Activated effector memory CD4-positive, alpha-beta T cell treated with anti-CD3 and anti-CD28 coated beads, Interleukin-2, amount 50 U/mL, for 16 hours (primary cell): ENCODE measurements at places on chromosomes 2 and 18.

DNA sequence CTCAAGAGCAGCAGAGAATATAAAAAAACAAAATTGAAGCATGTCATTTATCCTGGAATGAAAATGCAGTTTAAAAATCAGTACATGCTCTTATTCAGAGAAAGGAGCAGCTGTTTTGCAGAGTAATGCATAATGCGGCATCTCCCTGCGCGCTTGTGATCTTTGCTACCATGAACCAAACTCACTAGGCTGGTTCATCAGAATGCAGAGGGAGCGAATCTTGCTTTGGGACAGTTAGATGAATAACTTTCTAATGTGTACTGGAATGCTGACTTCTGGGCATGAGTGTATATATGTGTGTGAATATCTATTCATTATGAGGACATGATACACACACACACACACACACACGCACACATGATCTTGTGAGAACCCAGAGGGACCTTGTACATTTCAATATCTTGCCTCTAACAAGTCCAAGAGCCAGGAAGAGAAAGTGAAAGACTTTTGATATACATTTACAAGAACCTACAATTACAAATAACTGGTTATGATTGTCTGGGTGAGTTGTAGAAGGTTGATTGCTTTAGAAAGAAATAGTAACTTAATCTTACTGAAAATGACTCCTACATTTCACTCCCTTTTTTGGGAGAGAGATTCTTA, 54.1 kb upstream of the THOC1 start:
- DNase-seq = no peak

DNA sequence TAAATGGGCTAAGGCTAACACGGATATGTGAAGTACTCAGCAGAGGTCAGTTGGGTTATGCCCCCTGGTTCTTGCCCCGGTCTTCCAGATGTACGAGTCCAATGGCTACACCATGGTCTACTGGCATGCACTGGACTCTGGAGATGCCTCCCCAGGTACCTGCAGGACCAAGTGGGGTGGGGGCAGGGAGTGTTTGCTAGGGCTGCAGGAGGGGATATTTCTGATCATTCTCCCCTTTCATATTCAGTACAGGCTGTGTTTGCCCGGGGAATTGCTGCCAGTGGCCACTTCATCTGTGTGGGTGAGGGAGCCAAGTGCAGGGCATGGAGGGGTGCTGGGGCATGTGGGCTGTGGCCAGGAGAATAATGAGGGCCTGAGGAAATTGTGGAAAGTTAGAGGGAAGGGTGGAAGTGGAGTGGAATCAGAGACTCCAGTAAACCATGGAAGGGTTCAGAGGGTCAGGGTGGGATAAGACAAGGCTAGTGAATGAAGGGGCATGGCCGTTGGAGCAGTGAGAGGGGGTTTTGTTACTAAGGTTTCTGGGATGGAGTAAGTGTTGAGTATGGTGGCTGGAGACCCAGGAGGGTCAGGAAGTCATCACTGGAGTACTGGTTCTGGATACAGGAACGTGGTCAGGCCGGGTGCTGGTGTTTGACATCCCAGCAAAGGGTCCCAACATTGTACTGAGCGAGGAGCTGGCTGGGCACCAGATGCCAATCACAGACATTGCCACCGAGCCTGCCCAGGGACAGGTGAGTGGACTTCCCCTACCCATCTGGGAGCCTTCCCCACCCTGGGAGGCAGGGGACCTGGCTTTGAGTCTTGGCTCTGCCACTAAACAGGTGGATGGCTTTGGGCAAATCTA, 1.9 kb downstream of the WDR54 start:
- DNase-seq = no peak

GRCh38 chr2:105937498-105938097, 192.9 kb downstream of the NCK2 start:
- no peak for DNase-seq

- no peak for DNase-seq
Measured at GRCh38 chr2:192155511-192156118, 39.1 kb downstream of the TMEFF2 start.

- DNase-seq = no peak
Measured at GRCh38 chr2:148906124-148906523, 31.1 kb downstream of the KIF5C start.

DNA sequence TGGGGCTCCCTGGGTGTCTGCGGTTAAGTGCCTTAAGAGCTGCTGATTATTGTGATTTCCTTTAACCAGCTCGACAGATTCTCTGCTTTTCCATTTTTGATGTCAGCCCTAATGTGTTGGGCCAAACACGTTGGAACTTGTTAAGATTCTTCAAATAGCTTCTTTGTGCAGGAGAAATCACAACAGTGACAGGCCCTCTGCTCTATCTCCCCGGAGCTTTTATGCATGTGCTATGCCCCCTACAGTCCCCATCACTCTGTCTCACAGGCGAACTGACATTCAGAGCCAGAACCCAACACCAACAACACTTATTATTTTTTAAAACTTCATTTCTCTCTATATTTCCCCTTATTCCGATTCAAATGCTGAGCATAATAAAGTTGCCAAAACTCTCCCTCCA, 371.7 kb upstream of the CELF4 start:
- DNase-seq = no peak

DNA sequence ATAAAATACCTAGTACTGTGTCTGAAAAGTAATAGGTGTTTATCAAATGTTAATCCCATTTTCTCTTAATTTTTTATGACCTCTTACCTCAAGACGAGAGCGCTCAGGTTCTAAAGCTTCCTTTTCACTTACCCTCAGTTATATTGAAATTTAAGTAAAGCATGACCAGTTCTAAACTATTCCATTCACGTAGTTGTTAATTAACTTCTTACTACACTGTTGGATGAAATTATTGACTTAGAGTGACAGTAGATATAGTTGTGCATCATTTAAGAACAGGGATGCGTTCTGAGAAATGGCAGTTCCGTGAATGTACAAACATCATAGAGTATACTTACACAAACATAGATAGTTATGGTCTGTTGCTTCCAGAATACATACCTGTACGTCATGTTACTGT, 20.1 kb upstream of the HTR2B start:
- DNase-seq = no peak

DNA sequence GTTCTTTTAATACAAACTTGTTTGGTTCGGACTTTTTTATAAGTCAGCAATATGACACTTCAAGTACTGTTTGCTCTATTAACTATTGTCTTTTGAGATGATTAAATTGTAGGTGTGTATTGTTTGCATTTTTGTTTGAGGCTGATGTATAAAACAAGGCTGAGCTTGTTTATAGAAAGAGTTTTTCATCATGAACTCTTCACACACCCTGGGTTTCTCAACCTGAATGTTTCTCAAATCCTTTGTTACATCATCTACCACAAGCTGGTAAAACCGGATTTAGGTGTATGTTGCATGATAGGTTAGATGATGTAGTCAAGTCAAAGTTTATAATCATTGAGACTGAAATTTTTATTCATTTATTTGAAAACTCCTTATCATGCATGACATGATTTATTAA, 335.2 kb upstream of the LRATD1 start:
- no peak for DNase-seq

DNA sequence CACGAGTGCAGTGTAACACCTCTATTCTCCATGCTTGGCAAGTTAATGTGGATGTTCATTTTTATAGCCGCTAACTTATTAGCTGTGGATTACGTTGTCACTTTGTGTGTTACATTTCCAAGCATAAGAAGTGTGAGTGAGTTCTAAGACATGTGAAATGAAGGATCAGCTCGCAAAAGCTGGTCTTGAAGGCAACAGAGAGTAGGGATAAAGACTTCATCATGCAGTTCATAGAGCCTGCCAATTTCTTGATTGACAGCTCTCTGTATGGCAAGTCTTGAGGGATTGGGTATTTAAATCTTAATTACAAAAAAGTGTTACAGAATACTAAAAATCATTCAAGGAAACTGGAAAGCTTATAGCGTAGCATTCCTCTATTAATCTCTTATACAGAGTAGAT, 25.8 kb upstream of the DPP4 start:
- DNase-seq = no peak

GRCh38 chr18:50986360-50987087, 18.7 kb downstream of the ELAC1 start:
- DNase-seq = no peak

DNA sequence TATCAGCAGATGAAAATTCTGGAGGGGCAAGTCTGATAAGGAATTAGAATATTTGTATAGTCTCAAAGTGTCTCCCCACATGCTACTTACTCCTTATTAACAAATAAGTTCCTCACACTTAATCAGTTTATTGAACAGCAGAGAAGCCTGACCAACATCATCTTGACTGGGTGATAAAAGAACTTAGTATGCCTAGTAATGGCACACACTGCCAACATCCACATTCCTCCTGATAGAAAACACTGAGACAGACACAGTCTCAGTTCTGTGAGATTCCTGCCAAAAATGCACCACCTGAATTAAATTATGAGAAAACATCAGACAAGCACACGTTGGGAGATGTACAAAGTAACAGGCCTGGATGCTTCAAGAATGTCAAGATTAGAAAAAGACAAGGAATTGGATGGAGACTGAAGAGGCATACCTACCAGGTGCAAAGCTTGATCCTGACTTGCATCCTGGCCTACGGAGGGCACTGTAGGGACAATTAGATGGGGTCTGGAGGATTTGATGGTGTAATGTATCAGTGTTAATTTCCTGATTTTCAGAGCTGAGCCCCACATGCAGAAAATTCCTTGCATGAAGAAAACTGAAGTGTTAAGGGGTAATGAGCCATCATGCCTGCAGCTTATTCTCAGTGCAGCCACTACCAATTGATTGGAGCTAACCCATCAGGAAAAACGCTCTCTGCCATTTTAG, 200.4 kb upstream of the SH3BP4 start:
- no peak for DNase-seq

- no peak for DNase-seq
Measured at GRCh38 chr18:75400366-75400765, 27.1 kb downstream of the SMIM21 start.

- no peak for DNase-seq
Measured at GRCh38 chr18:63700501-63700900, 2.3 kb upstream of the SERPINB11 start.

GRCh38 chr2:118807668-118808428, 39.6 kb downstream of the EN1 start:
- DNase-seq = no peak

DNA sequence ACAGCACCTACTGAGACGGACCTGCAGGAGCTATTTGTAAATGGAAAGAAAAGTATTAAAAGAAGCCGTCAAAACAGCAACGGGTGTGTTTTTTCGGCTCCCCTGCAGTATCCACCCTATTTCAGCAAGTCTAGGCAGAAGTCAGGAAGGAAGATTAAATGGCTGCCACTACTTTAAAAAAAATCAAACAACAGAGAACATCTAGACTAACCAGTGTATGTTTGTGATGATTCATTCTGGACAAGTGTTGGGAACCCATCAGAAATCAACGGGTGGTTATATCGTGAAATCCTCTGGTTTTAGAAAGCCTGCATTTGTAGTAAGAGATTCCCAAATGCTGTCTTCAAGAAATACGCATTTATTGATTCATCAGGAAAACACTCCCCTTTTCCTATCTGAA, 9.0 kb downstream of the PMAIP1 start:
- DNase-seq = no peak

- no peak for DNase-seq
Measured at GRCh38 chr2:74244286-74244685, 45.9 kb downstream of the MTHFD2 start.

GRCh38 chr2:47818777-47819176, 35.8 kb downstream of the MSH6 start:
- no peak for DNase-seq

GRCh38 chr18:36819621-36820020, 9.2 kb downstream of the TPGS2 start:
- no peak for DNase-seq

DNA sequence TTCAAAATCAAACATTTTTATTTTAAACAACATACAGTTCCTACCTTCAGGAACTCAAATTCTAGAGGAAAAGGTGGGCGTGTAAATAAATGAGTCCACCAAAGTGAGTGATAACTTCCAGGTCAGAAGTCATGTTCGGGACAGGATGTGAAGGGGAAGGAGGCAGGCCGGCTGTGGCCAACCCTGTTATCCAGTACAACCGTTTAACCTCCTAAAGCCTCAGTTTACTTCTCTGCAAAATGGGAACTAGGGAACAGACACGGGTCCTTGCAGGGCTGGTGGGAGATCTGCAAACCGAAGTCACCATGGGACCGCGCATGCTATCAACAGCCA, 373 bp downstream of the EIPR1 start:
- no peak for DNase-seq

DNA sequence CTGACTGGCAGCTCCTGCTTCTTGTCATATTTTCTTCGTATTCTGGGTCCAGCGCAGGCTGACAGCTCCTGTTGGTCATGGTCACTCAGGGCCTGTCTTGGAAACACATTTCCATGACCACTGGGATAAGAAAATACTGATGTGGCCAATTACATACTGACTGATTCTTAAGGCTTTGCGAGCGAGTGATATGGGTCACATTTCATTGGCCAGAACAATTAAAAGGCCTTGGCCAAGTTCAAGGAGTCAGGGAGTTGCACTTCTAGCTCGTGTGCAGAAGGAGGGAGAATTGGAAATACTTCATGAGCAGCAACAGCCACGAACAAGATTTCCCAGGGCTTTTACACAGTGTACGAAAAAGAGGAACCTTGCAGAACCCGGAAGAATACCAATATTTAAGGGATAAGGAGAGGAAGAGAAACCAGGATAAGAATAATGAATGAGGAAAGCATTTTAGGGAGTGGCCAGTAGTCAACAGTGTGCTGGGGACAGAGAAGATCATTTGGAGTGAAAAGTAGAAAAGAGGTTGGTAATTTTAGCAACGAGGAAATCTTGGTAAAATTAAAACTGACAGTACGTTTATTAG, 149.5 kb downstream of the ATP9B start:
- no peak for DNase-seq

- DNase-seq = no peak
Measured at GRCh38 chr2:44663471-44664073, 277.9 kb upstream of the SIX3 start.

- DNase-seq = no peak
Measured at GRCh38 chr18:58080451-58080850, 36.4 kb downstream of the NEDD4L start.

DNA sequence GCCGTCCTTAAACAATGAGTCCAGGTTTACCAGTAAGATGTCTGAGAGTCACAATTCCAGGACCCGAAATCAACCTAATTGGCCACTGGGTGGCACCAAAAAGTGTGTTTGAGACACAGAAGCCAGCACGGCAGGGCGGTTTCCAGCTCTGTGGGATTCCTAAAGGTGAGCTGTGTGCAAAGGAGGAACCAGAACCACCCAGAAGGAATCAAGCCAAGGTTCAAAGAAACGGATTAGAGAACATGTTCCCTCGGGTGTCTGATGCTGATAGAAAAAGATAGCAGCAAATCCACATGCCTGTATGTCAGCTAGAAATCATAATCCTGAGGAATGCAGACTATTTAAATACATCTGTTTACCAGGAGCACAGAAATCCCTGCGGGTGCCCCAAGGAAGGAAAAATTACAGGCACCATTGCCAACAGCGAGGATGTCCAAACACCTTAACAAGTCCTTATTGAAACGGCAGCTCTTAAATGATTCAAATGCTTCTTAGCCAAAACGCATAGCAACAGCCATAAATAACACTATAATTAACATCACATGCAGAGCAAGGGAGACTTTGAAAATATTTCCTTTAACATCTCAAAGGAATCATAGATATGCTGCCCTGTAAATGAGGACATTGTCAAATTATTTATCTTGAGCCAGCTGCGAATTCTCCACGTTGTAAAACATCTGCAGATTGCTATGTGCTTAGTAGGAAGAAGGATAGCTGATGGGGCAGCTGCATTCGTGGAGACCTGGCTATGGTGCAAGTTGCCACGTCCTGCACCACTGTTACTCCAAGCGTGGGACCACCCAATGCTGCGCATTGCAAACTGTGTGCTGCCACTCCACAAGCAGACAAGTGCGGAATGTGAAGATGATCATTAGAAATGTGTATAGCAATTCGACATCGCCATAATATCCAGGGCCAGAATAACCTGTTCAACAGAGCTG, 318.7 kb upstream of the NCKAP5 start:
- peak; percentile 77 for DNase-seq
